ENCODE measurements at places on chromosomes 11 and 22. TPM values are rescaled to one million over a fixed set of nuclear protein-coding genes. Genes with fewer than 3 reads are reported as not detected.
A peak's percentile ranks its signal among the peaks of the same experiment; 100 is the strongest.

DNA sequence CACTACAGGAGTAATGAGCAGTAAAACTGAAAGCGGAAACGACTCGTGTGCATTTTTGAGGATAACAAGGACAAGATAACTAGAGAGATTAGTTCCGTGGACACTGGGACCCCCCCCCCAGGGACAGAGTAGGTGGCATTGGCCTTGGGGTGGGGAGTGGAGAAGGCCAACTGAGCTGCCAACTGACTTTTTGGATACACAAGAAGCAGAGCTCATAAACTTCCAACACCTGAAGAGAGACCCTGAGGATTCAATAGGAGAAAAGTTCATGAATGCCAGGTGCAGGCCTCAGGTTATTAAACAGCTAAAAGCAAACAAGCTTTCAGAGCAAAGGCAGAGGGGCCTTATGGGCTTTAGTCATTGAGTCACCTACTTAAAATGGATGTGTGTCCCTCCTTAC lies 17.6 kb upstream of the PRSS23 start:
- no peaks in the 10 kb centered on the region for H3K27me3 ChIP-seq
- no peaks in the 10 kb centered on the region for H3K36me3 ChIP-seq
- DNase-seq = no peak
- H3K4me3 ChIP-seq = no peak overlapping the region

GRCh38 chr22:20388200-20388599 lies 5.8 kb upstream of the ZNF74 start:
- no peak overlapping the region for H3K27ac ChIP-seq
- peaks cover 1% of the 10 kb centered on the region for H3K4me1 ChIP-seq
- no peak overlapping the region for H3K4me3 ChIP-seq
- no peaks in the 10 kb centered on the region for H3K36me3 ChIP-seq
- H3K27me3 ChIP-seq = peaks cover 4% of the 10 kb centered on the region
- no peak for DNase-seq

- no peaks in the 10 kb centered on the region for H3K4me1 ChIP-seq
- H3K36me3 ChIP-seq = no peaks in the 10 kb centered on the region
- H3K27me3 ChIP-seq = no peaks in the 10 kb centered on the region
- H3K27ac ChIP-seq = no peak overlapping the region
Measured at GRCh38 chr11:12783765-12784164, 109.5 kb downstream of the TEAD1 start.

- no peaks in the 10 kb centered on the region for H3K4me1 ChIP-seq
- H3K27me3 ChIP-seq = no peaks in the 10 kb centered on the region
- H3K36me3 ChIP-seq = no peaks in the 10 kb centered on the region
- H3K27ac ChIP-seq = no peak overlapping the region
Measured at GRCh38 chr22:42919199-42919598, 62.1 kb upstream of the ARFGAP3 start.

- H3K4me1 ChIP-seq = no peaks in the 10 kb centered on the region
- no peaks in the 10 kb centered on the region for H3K27me3 ChIP-seq
- no peak for DNase-seq
Measured at GRCh38 chr11:111322534-111322933, 24.2 kb downstream of the POU2AF3 start.

GRCh38 chr11:6142936-6143335 lies 27.2 kb downstream of the OR52B2 start:
- no peaks in the 10 kb centered on the region for H3K36me3 ChIP-seq
- H3K27ac ChIP-seq = no peak overlapping the region
- H3K4me3 ChIP-seq = no peak overlapping the region
- DNase-seq = no peak

DNA sequence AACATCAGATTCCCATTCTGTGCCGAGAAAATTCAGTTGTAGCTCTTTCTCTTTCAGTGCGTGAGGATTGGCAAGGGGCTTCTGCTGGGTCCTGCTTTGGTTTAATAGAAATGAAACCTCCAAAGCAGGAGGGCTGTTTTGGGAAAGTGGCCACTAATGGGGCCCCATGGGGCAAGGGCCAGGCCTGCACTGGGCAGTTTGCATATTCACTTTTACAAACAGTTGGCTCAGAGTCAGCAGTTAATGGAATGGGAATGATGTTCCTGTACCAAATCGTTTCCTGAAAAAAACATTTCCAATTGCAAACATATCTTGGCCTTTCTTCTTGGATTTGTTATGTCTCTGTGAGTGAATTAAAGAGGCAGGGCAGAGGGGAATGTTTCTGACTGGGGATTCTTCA lies 92.1 kb downstream of the PARVA start:
- H3K4me1 ChIP-seq = no peaks in the 10 kb centered on the region
- H3K27me3 ChIP-seq = no peaks in the 10 kb centered on the region
- DNase-seq = no peak
- H3K27ac ChIP-seq = no peak overlapping the region
- H3K36me3 ChIP-seq = no peaks in the 10 kb centered on the region

GRCh38 chr22:23205339-23206049 lies 25.2 kb downstream of the BCR start:
- H3K36me3 ChIP-seq = peaks cover 6% of the 10 kb centered on the region
- DNase-seq = no peak

- no peak for DNase-seq
- no peaks in the 10 kb centered on the region for H3K36me3 ChIP-seq
- no peaks in the 10 kb centered on the region for H3K27me3 ChIP-seq
Measured at GRCh38 chr22:29166180-29166579, 39.5 kb upstream of the EMID1 start.

- no peaks in the 10 kb centered on the region for H3K4me1 ChIP-seq
- no peaks in the 10 kb centered on the region for H3K27me3 ChIP-seq
- H3K4me3 ChIP-seq = no peak overlapping the region
- no peaks in the 10 kb centered on the region for H3K36me3 ChIP-seq
- no peak overlapping the region for H3K27ac ChIP-seq
Measured at GRCh38 chr11:57444362-57445121, 15.8 kb upstream of the RTN4RL2 start.

DNA sequence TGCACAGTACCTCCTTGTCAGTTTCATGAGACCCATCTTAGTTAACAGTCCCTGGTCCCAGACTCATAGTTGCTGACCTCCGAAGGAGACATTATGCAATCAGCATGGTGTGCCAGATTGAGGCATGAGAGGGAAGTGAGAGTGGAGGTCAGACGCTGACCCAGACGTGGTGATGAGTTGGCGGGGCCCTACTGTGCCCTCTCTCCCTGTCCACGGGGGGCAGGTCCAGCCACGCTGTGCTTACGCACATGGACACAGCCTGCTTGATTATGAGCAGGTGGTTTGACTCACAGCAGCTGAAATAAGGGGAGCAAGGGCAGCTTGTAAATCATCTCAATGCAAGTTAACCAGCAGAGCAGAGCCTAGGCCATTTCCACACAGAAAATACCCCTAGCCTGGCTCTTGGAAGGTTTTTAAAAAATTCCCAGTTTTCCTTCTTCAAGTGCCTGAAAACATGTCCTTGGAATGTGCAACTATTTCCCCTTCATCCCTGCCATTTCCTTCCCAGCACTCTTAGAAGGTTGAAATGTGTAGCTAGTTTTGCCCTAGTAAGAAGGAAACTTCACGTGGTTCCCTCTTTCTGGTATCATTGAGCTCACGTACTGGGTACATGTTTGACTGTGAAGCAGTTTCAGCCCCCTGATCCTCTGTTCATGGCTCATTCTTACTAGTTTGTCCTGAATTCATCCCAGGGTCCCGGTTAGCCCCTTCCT lies 122.6 kb upstream of the SORL1-AS1 start:
- H3K4me3 ChIP-seq = no peak overlapping the region
- no peak for DNase-seq
- peaks cover 88% of the 10 kb centered on the region for H3K36me3 ChIP-seq
- H3K27me3 ChIP-seq = no peaks in the 10 kb centered on the region
- H3K4me1 ChIP-seq = peaks cover 3% of the 10 kb centered on the region
- no peak overlapping the region for H3K27ac ChIP-seq

GRCh38 chr22:44500599-44500998 lies 2.6 kb upstream of the RTL6 start:
- H3K4me1 ChIP-seq = peaks cover 27% of the 10 kb centered on the region
- no peak overlapping the region for H3K27ac ChIP-seq
- no peaks in the 10 kb centered on the region for H3K36me3 ChIP-seq
- no peak for DNase-seq
- H3K4me3 ChIP-seq = no peak overlapping the region

- peak within 1 kb of the TSS; percentile 36 for H3K27ac ChIP-seq
- peaks cover 40% of the 10 kb centered on the region for H3K4me1 ChIP-seq
- H3K27me3 ChIP-seq = no peaks in the 10 kb centered on the region
- H3K36me3 ChIP-seq = no peaks in the 10 kb centered on the region
- DNase-seq = peak; percentile 54
Measured at GRCh38 chr11:64251016-64251752, at the start of gene PLCB3. TSS of gene PLCB3 (plus strand) at chr11:64251530. CDS start at chr11:64251650, 120 bp downstream.

DNA sequence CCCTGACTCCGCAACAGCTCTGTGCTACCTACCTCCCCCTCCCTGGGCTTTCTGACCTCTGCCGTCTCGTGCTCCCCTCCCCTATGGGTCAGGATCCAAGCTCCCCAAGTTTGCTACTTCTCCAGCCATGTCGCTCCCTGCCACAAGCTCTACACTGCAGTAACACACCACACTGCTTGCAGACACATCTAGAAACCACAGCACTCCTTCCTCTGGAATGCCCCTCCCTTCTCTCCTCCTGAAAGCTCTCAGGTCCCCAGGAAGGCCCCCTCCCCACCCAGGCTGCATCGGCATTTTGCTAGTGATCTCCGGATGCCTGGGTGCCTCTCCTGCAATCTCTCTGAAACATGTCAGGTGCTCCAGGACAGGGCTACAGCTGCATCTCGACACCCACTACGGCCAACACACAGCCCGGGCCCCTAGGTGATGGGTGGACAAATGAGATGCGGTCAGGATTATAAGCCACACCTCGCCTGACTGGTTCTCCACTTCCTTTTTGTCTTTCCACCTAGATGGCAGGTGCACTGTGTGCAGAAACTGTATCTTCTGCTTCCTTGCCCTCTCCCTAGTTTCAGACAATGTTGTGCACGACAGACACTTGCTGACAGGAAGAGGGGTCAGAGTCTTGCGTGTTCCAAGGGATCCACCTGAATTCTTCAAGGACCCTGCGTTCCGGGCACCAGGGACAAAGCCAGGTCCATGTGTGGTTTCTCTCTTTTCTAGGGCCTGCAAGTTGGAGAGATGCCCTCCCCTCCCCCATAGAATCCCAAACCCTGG lies 22.9 kb downstream of the RPUSD4 start:
- no peak for DNase-seq
- no peaks in the 10 kb centered on the region for H3K27me3 ChIP-seq
- H3K36me3 ChIP-seq = peaks cover 6% of the 10 kb centered on the region
- H3K4me3 ChIP-seq = no peak overlapping the region
- H3K4me1 ChIP-seq = no peaks in the 10 kb centered on the region
- no peak overlapping the region for H3K27ac ChIP-seq

DNA sequence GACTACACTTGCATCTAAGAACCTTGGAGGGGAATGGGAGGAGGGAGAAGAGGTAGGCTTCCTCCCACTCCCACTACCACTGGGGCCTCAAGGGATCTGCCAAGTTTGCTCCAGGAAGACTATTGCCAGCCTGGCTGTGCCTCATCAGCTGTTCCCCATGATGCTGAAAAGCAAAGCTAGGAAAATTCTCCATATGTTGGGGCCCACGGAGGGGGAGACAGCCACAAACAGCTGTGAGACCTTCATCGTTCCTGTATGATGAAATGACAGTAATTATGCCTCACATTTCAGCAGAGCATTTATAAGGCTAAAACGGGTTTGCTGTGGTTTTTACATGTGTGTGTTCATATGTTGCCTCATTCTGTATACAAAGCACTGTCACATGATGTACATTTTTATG lies 6.7 kb downstream of the DSCAML1 start:
- H3K36me3 ChIP-seq = no peaks in the 10 kb centered on the region
- DNase-seq = no peak
- peaks cover 24% of the 10 kb centered on the region for H3K27me3 ChIP-seq
- H3K4me3 ChIP-seq = no peak overlapping the region
- H3K4me1 ChIP-seq = peaks cover 4% of the 10 kb centered on the region

DNA sequence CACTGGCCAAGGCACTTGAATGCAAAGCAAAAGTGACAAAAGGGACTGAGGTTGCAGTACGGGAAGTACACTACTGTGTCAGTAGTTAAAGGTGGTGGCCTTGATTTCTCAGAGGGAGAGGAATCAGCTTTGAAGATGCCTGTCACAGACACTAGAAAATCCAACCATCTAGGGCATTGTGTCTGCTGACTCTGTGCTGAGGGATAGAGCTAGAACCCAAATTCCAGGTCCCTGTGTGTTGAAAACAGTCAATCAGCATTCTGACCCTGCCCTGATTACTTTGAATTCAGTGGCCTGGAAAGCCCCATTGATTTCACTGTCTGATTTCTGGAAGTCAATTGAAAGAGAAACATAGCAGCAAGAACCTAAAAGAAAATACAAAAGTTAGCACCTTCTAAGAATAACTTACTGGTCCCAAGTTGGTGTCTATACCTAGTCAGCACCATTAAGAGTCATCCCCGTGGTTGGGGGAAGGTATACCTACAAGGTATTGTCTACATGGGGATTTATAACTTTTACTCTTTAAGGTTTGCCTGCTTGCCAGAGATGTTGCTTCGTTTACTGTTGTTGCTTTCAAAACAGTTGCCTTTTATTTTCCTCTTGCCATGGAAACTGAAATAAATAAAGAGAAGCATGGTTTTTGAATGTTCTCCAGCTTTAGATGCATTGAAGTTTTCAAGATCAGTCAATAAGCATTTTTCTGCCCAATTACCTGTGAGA lies 97.3 kb downstream of the PDHX start:
- peak; percentile 81 for DNase-seq
- H3K27me3 ChIP-seq = no peaks in the 10 kb centered on the region
- peaks cover 26% of the 10 kb centered on the region for H3K4me1 ChIP-seq
- peak overlapping the region; percentile 70 for H3K27ac ChIP-seq
- H3K36me3 ChIP-seq = no peaks in the 10 kb centered on the region

- no peak overlapping the region for H3K27ac ChIP-seq
- no peaks in the 10 kb centered on the region for H3K36me3 ChIP-seq
- H3K27me3 ChIP-seq = no peaks in the 10 kb centered on the region
- no peak overlapping the region for H3K4me3 ChIP-seq
- H3K4me1 ChIP-seq = peaks cover 6% of the 10 kb centered on the region
Measured at GRCh38 chr22:26377170-26377830, 51.8 kb upstream of the ASPHD2 start.

DNA sequence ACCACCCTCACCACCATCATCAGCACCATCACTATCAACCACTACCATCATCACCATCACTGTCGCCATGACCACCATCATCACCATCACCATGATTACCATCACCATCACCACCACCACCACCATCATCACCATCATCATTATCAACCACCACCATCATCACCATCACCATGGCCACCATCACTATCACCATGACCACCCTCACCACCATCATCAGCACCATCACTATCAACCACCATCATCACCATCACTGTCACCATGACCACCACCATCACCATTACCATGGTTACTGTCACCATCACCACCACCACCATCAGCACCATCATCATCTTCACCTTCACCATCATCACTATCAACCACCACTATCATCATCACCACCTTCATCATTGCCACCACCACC lies 183.4 kb downstream of the SHANK2 start:
- DNase-seq = no peak
- no peaks in the 10 kb centered on the region for H3K4me1 ChIP-seq
- no peaks in the 10 kb centered on the region for H3K36me3 ChIP-seq

- H3K27ac ChIP-seq = no peak overlapping the region
- DNase-seq = no peak
- H3K36me3 ChIP-seq = peaks cover 17% of the 10 kb centered on the region
- H3K4me3 ChIP-seq = no peak overlapping the region
Measured at GRCh38 chr22:31477329-31477728, 12.3 kb downstream of the EIF4ENIF1 start.

- H3K27me3 ChIP-seq = no peaks in the 10 kb centered on the region
- H3K4me1 ChIP-seq = peaks cover 5% of the 10 kb centered on the region
- H3K36me3 ChIP-seq = no peaks in the 10 kb centered on the region
- H3K4me3 ChIP-seq = no peak overlapping the region
- H3K27ac ChIP-seq = no peak overlapping the region
Measured at GRCh38 chr11:67071420-67072284, 15.0 kb downstream of the RHOD start.

CRYBB2 gene
- not detected for total RNA-seq

UPK2 gene
- not detected for total RNA-seq

LGR4 gene
- total RNA-seq = 0.58 TPM

RTCB gene
- total RNA-seq = 59.2 TPM

KDELR3 gene
- total RNA-seq = not detected

GLB1L2 gene
- total RNA-seq = 1.5 TPM

PTPRJ gene
- 57.9 TPM for total RNA-seq

All from CD4-positive, alpha-beta memory T cell (primary cell).